Frontal cortex (tissue), 4 donors: ENCODE measurements at places on chromosomes 7 and 10. TPM values are rescaled to one million over a fixed set of nuclear protein-coding genes. Genes with fewer than 3 reads are reported as not detected.

CYP3A7 gene
- total RNA-seq, result not detected

WASHC2C gene
- 34.6 TPM for total RNA-seq

TMEM213 gene
- not detected for total RNA-seq

HOXA1 gene
- total RNA-seq, result not detected

ATOH7 gene
- 0.41 TPM for total RNA-seq

MASTL gene
- 14.3 TPM for total RNA-seq

CADPS2 gene
- 9.8 TPM for total RNA-seq

CCDC172 gene
- not detected for total RNA-seq

OLAH gene
- 0.41 TPM for total RNA-seq

C10orf90 gene
- 0.41 TPM for total RNA-seq

DNA sequence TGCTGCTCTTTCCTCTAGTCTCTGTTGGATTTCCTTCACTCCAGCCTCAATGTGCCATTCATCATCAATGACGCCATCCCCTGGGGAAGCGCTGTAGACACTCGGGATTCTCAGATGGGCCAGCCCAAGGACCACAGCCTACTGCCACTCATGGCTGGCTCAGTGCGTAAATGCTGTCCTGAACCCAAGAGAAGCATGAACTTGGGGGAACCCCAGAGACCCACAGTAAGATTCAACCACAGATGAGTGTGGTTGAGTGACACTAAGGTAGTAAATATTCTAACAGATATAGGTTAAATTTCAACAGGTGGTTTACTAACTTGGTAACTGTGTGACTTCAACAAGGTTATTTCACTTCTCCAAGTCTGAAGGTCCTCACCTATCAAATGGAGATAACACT lies 304.1 kb downstream of the GRM8 start:
- no peak for DNase-seq

GRCh38 chr7:138776166-138776833 lies 21.5 kb upstream of the TMEM213 start:
- no peak for DNase-seq

GRCh38 chr7:107070710-107071109 lies 26.2 kb downstream of the PRKAR2B start:
- no peak for DNase-seq

- DNase-seq, result no peak
These were observed 90.2 kb downstream of the PPP1R3A start for GRCh38 chr7:113828581-113828980.

GRCh38 chr7:2106924-2107323 lies 125.8 kb downstream of the MAD1L1 start:
- DNase-seq, result no peak

DNA sequence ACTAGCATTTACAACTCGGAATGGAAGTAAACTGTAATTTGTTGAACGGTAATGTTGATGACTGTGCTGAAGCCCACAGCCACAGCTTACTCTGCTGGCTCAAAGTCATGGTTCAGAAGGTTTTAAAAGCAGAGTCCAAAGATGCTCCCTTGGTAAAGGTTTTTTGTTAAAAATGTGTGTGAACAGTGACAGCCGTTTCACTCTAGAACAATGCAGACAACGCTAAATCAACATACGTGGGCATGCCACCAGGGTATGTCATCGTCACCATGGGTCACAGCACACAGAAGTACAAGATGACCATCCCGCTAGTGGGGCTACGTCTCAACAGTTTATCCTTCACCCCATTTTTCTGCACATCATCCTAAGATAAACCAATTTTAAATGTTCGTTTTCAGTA lies 106.5 kb upstream of the LANCL2 start:
- no peak for DNase-seq

GRCh38 chr10:127441350-127442219 lies 107.5 kb upstream of the NPS start:
- DNase-seq, result no peak

- DNase-seq, result no peak
These were observed 38.4 kb downstream of the ADRB1 start for GRCh38 chr10:114081911-114082583.

GRCh38 chr7:148903504-148903903 lies 19.4 kb upstream of the EZH2 start:
- no peak for DNase-seq

- no peak for DNase-seq
These were observed 20.9 kb downstream of the PLAC9 start for GRCh38 chr10:80153460-80153859.

DNA sequence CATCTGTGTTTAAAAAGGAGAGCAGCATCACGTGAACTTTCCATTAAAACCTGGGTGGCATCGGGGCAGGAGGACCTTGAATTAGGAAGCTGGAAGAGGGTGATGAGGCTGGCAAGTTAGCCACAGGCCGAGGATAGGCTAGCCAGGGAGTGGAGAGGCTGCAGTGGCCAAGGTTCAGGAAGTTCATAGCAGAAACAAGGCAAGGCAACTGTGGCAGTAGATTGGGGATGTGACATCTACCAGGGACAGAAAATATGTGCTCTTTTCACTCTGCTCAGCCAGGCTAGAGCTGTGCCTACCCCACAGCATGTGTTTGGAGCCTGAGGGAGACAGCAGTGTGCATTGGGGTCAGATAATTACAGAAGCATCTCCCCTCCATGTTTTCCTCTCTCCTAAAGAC lies 2.2 kb upstream of the INPP5F start:
- DNase-seq, result no peak
